ENCODE measurements at places on chromosomes 11 and 22.
A peak's percentile ranks its signal among the peaks of the same experiment; 100 is the strongest.

DNA sequence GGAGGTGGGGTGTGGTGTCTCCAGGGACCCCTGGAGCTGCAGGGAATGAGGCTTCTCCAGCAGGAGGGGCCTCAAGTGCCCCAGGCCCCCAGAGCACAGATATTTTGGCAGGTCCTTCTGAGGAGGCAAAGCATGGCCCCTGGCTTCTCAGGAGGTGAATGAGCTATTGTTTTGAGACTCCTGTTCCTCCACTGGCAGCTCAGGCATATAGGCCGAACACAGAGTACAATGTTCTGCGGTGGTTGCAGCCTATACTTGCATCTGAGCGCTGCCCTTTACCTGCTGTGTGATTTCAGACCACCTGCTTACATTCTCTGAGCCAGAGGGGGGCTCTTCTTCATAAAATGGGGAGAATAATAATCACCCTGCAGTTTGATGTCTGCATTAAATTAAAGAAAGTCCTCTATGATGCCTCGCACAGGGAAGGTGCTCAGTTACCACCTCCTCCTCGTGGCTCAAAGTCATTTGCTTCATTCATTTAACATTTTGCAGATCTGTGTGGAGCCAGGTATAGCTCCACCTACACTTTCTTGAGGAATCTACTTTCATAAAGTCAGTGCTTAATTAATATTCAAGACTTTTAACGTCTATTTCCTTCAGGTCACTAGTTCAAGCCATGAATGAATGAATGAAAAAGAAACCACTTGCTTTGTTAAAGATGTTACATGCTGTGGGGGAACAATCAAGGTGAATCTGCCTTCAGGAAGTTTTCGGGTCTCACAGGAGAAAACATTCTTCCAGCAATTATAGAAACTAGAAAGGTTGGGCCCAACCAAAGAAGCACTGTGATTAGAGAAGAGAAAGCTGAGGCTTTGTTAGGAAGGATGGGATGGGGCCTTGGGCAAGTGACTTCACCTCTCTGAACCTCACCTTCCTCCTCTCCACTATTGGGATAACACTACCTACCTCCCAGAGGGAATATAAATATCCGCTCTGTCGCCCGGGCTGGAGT is 68.4 kb downstream of the ADAMTS15 start:
- DNase-seq: no peak

DNA sequence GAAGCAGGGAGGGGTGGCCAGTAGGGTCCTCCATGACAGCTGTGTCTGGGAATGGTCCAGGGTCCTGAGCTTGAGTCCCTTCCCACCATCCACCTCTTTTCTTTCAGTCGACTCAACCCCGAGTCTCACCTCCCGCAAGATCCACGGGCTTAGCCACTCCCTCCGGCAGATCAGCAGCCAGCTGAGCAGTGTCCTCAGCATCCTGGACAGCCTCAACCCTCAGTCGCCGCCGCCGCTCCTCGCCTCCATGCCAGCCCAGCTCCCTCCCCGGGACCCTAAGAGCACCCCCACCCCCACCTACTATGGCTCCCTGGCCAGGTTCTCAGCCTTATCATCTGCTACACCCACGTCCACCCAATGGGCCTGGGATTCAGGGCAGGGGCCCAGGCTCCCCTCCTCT is 81.9 kb downstream of the CEP164 start:
- no peak for DNase-seq

- DNase-seq: no peak
Measured at GRCh38 chr11:20368438-20368837, 4.9 kb downstream of the HTATIP2 start.

GRCh38 chr22:44068422-44069191 is 44.5 kb downstream of the PARVB start:
- no peak for DNase-seq

GRCh38 chr11:36016263-36016662 is 72.4 kb downstream of the LDLRAD3 start:
- no peak for DNase-seq

DNA sequence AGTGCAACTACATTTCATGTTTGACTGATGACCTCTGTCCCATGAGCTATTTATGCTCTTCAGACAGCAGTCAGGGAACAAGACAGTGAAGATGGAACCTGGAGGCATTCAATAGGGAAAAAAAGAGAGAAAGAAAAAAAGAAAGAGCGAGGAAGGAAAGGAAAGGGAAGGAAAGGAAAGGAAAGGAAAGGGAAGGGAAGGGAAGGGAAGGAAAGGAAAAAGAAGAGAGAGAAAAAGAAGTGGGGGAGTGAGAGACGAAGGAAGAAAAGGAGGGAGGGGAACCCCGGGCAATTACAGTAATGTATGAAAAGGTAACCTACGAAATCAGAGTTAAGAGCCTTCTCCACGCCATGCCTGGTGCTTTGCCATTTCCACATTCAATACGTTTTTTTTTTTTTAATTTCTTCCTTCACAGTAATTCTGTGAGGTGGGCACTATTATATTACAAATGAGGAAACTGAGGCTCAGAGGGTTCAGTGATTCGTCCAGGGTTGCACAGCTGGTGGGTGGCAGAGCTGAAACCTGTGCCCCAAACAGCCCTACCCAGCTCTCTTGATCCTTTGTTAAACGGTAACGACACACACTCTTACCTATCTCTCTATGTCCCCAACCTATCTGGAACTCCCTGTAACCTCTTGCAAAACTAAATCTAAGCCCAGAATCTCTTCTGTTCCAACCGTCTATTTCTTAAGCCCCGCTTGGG is 39.3 kb downstream of the ETS1 start:
- DNase-seq: no peak

DNA sequence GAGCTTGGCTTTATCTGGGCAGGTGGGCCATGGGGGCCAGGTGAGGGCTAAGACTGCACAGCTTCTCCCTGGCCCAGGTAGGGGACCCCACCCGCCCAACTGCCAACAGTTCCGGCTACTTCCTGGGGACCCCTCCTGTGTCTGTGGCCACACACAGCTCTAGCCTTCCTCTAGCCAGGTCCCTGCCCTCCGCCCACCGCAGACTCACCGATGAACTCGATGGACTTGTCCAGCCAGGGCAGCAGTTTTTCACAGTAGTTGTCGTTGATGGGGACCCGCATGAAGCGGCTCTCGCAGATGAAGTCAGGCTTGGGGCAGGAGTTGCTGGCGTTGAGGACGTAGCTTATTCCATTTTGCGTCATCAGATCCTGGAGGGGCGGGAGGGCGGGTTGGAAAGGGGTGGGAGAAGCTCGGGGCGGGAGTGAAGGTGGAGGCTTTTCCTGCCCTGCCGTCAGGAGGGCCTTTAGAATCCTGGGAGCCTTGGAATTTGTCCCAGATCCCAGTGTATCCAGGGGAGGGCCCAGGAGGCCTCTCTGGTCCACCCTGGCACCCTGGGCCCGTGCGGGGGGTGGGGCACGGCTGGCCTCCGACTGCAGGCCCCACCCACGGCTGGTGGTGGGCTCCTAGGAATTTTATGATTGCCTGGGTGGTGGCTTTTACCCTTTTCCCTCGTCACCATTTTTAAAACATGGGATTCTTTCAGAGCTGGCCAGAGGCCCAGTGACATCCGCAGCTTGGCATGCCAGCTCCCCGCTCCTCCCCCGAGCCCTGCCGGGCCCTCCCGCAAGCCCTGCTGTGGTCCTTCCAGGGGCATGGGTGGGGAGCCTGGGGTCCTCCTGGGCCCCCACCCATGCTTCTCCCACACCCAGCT is 13.9 kb downstream of the DUSP8 start:
- DNase-seq: no peak

DNA sequence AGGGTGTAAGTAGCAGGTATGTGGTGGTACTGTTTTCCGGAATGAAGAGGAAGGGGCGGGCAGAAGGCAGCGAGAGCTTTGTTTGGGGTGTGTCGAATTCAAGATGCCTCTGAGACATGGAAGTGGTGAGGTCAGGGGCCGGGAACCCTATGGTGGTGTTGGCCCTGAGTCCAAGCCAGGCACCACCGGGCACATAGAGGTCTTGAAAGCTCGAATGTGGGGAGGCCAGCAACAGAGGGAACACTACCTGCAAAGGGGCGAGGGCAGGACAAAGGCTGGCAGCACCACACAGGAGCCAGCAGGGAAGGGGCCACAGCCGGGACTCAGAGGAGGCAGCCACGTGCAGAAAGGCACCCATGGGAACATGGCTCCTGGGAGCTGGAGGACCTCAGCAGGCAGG is 57.8 kb downstream of the CDKN1C start:
- DNase-seq: no peak

- DNase-seq: no peak
Measured at GRCh38 chr11:70210051-70210501, 7.0 kb downstream of the FADD start.

DNA sequence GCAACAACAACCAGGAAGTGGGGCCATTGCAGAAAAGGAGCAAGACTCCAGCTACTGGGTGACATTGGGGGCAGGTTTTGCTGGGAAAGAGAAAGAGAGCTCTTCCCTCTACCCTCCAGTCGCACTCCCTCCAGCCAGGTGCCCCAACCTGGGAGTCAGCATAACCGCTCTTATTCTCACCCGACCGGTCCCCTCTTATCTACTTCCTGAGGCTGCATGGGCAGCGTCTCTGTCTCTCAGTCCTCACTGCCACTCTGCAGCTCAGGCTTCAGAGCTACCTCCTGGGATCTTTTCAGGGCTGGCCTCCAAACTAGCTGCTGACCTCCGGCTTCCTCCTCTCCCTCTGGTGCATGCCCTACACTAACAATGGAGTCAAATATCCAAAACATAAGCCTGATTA is 5.1 kb downstream of the ZNF70 start:
- no peak for DNase-seq

DNA sequence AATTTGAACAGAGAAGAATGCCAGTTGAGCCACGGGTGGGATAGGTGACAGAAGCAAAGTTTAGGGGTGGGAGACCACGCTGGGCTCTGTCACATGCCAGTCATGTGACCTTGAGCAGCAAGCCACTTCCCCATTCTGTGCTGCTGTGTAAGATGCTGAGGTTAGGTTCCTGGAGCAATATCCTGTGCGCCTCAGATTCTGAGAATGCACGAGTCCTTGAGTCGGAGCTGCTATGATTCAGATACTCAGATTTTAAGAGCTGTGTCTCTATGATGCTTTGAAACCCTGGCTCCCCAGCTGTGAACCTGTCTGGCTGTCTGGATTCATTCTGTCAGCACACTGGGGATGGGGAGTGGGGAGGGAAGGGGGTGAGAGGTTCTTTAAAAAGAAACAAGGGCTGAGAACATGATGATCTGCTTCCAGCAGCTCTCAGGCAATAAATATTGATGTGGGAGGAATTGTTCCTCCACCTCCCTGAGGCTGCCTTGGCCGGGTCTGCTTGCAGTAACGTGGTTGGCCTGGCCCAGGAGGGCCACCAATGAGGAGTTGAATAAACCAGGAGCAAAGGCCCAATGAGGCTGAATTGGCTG is 24.0 kb downstream of the SLCO2B1 start:
- DNase-seq: no peak

DNA sequence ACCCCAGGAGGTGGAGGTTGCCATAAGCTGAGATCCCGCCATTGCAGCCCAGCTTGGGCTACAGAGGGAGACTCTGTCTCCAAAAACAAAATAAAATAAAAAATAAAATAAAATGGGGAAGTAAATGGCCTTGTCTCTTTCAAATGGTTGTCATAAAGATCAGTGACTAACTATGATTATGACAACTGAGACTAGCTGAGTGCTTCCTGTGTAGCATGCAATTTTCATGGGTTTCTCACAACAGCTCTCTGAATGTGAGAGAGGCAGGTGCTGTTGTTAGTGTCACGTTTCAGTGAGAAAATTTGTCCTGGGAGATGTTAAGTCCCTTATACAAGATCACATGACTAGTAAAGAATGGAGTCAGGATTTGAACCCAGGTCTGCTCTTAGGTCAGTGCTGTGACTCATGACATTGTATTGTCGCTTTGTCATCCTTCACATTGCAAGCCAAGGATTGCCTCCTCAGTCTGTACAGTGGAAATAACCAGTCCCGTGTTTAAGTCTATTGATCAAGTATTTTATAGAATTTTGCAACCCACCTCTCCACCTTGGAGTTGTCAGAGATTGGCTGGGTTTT is 163.3 kb upstream of the CCDC90B start:
- no peak for DNase-seq

DNA sequence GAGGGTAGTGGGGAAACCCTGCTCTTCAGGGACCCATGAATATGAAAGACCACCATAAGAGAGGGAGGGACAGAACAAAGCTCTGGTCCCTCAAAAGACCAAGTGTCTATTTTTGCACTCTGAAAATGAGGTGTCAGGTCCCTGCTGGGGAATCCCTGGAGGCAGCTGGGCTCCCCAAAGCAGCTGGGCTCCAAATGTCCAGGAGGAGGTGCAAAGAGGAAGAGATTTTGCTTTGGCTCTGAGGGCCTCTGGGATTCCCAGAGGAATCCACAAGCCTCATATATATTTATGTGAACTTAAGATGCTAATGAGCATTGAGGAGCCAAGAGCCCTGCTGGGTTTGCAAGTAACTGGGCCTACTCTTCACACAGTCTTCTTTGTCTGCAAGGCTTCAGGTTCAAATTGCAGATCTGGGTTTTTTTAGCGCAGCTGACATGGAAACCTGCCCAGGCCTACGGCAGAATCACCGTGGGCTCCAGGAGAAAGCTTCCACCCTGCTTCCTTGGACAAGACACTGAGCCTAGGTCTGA is 26.0 kb downstream of the CLMP start:
- no peak for DNase-seq

DNA sequence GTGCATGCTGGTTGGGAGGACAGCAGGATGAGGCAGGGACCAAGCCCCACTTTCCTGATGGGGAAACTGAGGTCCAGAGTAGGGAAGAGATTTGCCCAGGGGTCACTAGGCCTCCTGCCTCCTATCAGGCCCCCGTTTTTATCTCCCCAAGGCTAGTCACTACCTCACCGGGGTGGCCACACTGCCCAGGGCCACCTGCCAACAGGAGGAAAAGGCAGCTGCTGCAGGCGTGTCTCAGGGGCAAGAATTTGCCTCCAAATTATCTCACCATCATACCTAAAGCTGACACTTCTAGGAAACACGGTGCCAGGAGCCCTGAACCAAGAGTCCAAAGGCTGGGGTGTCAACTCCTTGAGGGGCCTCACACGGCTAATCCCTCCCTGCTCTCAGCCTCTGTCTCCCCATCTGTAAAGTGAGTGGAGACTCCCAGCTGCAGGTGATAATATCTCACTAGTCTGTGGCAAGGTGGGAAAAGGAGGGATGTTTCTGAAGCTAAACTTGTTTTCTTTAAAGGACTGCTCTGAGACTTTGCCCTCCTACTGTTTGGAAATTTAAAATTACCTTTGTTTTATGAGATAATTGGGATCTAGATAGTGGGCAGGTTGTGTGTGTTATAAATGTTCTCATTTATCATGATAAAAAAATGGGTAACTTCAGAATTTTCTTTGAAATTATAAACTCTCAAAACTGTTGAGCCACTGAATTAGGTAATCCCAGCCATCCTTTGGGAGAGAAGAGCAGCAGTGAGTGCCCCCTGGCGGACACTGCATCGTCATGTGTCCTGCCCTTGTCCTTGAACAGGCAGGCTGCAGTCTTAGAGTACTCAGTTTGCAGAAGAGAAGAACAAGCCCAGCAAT is 60.0 kb downstream of the MYO7A start:
- peak; percentile 55 for DNase-seq
